ENCODE measurements at places on chromosomes 6 and 20.

DNA sequence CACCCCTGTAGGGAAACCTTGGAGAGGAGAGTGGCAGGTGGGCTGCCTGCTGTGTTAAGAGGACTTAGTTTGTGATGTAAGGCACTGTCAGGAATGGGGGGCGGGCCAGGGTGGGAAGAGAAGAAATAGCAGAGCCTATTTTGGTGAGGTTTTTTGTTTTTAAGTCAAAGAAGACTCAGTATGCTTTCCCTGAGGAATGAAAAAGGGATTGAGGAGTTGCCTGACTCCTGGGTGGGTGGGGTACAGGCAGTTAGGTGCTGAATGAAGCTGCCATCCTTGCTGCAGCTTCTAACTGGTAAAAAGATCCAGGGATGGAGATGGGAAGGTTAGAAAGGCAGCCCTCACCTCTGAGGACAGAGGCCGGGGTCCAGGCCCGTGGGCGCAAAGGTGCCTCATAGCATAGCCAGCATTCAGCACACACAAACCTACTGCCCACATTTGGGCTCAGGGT is 37.9 kb downstream of the PLCG1 start:
- DNase-seq = no peak

DNA sequence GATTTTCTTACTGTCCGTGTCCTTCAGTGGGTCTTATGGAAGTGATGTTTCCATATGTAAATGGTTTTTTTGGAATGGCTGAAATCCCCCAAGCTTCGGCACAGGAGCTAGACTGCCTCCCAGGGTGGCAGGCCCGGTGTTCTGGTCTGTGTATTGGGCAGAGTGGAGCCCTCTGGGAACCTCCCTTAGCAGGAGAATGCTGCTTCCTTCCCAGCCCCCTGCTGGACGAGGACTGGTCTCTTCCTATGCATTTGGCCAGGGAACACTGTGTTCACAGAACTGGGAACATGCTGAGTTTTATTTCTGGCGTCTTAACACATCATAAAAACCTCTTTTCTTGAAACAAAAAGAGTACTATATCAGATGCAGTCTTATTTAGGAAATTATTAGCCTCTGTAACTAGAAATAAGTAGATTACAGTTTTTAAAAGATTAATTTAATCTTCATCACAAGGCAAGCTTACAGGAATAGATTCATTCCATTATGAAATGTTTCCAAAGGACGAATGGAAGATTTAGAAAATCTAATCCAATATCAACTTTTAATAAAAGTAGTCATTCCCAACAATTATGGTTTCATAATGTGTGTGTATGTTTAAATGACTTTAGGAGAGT is 56.6 kb downstream of the SYTL3 start:
- DNase-seq = no peak

GRCh38 chr6:127533736-127534135 is 14.6 kb upstream of the MTCL3 start:
- no peak for DNase-seq

- DNase-seq = no peak
These were observed 771.7 kb downstream of the EPHA7 start for GRCh38 chr6:92647630-92648029.

- DNase-seq = no peak
These were observed 212.5 kb upstream of the GRIK2 start for GRCh38 chr6:101181006-101181405.

DNA sequence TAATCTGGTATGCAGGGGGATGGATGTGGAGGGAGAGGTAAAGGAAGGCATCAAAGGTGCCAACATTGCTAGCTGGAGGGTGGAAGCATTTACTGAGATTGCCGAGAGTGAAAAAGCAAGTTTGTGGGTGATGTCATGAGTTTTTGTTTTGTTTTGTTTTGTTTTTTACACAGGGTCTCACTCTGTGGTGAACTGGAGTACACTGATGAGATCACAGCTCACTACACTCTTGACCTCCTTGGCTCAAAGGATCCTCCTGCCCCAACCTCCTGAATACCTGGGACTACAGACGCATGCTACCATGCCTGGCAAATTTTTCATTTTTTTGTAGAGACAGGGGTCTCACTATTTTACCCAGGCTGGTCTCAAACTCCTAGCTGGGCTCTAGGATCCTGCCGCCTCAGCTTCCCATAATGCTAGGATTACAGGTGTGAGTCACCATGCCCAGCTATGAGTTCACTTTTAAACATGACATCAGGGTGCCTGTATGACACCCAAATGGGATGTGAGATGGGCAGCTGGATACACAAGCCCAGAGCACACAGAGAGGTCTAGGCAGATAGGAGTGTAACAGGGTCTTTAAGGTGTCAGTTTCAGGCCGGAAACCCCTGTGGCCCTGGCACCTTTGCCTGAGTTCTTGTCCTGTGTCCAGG is 35.1 kb upstream of the HMGA1 start:
- no peak for DNase-seq

- no peak for DNase-seq
These were observed 14.0 kb downstream of the DPPA5 start for GRCh38 chr6:73340048-73340447.

Measured in GDM1 (cell line).